Left forelimb (tissue), 1 donor: ENCODE measurements at places on chromosomes 16 and 17.

- no peak for DNase-seq
Observed at GRCh38 chr17:68622423-68622822, 21.3 kb upstream of the FAM20A start.

DNA sequence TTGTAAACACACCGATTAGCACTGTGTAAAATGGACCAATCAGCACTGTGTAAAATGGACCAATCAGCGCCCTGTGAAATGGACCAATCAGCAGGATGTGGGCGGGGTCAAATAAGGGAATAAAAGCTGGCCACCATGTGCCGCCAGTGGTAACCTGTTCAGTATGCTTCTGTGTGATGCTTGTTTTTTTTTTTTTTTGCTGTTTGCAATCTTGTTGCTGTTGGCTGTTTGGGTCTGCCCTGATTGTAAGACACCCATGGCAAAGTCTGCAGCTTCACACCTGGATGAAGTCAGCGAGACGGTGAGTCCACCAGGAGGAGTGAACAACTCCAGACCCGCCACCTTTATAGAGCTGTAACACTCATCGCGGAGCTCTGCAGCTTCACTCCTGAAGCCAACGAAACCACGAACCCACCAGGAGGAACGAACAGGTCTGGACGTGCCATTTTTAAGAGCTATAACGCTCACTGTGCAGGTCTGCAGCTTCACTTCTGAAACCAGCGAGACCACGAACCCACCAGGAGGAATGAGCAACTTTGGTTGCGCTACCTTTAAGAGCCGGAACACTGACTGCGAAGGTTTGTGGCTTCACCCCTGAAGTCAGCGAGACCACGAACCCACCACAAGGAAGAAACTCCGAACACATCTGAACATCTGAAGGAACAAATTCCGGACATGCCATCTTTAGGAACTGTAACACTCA, 85.0 kb upstream of the MED9 start:
- no peak for DNase-seq

- DNase-seq = no peak
Observed at GRCh38 chr17:7007143-7007542, 5.3 kb upstream of the RNASEK start.

DNA sequence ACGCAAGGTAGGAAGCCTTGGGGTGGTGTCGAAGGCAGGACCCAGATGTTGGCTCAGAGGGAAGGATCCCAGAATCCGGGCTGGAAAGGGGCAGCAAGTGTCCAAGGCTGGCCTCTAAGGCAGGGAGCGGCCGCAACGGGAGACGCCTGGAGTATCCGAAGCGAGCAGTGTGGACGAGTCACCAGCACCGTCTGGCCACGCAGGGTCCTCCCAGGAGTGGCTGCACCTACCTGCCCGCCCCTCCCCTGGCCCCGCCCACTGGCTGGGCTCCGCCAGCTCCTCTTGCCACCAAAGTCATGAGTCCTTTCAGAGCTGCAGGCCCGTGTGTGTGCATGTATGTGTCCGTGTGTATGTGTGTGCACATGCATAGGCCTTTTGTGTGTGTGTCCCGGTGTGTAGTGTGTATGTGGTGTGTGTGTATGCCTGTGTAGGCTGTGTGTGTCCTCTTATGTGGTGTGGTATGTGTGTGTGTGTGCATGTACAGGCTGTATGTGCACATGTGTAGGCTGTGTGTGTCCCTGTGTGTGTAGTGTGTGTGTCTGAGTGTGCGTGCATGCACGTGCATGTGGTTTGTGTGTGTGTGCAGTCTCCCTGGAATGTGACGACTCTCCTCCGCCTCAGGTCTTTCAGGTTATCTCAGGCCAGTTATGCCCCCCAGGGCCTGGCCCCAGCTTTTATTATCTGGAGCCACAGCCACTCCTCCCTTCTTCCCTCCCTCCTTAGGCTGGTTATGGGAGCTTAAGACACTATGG, at the start of gene PRSS8:
PRSS8 (minus strand) TSS at position 193 of the 752 bp plus-strand sequence. CDS start 229 bp downstream, outside the sequence.
- no peak for DNase-seq

GRCh38 chr17:35568561-35568960, 7.9 kb upstream of the SLFN14 start:
- no peak for DNase-seq

DNA sequence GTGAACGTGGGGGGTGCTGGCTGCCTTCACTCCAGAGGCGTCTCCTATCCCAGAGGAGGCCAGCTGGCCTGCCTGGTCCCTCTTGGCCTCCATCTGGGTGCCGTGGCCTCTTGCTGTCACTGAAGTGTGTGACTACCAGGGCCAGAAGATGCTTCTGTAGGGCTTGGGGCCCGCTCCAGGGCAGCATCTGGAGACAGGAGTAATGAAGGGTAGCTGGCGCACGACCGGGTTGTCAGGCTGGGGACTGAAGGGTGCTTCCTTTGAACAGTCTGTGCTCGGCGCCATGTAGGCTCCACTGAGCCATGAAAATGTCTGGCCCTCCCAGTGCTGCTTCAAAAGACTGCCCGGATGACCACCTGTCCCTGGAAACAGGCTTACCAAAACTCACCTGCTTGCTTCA, 31.3 kb downstream of the ASIC2 start:
- DNase-seq = no peak

GRCh38 chr17:259341-259976, 78.0 kb upstream of the DOC2B start:
- no peak for DNase-seq

GRCh38 chr16:54454616-54455015, 168.0 kb upstream of the IRX3 start:
- no peak for DNase-seq

DNA sequence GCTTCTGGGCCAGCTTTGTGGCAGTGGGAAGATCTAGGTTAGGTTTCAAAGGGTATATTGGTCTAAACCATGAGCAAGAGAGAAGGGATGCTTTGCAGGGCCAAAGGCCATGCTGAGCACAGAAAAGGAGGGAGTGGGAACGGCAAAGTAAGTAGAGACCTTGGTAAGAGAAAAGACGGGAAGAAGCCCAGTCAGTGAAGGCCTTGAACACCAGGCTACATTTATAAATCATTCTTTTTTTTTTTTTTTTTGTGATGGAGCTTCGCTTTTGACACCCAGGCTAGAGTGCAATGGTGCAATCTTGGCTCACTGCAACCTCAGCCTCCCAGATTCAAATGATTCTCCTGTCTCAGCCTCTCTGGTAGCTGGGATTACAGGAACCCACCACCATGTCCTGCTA, 18.1 kb downstream of the TOM1L2 start:
- no peak for DNase-seq

DNA sequence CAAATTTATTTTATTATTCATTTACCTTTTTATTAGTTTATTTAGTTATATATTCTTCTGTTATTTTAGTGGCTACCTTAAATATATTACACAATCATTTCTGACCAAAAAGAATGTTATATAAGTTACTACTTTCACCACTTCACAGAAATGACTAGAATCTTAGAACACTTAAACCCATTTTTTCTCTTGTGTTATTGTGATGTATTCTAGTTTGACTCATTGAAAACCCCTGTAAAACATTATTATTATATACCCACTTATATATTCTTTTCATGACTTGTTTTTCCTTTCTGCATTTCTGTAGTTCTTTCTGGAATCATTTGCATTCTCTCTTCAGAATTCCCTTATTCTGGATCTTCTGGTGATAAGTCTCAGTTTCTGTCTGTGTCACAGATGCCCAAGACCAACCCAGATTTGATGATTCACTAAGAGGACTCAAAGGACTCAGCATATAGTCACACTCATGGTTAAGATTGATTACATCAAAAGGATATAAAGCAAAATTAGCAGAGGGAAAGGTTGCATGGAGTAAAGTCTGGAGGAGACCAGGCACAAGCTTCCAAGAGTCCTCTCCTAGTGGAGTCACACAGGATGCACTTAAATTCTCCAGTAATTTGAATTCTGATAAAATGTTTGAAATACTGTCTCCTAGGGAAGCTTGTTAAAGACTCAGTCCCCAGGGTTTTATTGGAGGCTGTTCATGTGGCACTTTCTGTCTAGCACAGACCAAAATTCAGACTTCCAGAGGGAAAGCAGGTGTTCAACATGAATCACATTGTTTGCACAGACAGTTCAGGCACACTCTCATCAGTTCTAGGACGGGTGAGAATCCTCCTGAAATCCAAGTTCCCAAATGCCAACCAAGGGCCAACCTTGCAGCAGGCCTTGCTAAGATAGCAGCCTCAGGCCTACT, 7.7 kb downstream of the GINS3 start:
- DNase-seq = no peak

DNA sequence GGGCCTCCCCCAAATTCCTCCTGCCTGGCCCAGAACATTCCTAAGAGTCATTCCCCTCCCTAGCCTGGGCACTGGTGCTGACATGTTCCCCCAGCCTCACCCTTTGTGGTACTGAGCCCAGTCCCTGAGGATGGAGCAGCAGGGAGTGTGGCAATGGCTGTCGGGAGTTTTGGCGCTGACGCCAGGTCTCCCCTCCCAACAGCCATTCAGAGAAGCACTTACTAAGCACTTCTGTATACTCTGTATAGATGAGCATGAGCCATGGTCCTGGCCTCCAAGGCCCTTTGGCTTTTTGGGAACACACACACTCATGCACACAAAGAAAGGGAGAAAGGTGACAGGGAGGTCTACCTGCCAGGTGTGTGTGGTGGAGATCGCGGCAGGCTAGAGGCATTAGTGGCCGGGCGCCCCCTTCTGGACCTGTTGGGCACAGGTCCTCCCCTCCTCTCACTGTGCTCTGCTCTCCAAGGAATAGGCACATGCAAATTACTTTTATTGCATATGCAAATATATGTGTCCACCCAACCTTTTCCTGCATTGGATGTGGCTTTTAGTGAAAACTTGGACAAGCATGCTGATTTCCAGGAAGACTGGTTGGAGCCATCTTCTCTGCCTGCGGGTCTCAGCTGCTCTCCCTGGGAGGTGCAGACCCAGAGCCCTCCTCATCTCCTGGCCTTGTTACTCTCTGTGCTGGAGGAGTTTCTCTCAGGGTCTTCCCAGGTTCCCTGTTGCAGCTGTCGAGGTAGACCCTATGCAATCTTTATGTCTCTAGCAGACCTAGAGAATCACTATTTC, 17.4 kb upstream of the C17orf107 start:
- no peak for DNase-seq

DNA sequence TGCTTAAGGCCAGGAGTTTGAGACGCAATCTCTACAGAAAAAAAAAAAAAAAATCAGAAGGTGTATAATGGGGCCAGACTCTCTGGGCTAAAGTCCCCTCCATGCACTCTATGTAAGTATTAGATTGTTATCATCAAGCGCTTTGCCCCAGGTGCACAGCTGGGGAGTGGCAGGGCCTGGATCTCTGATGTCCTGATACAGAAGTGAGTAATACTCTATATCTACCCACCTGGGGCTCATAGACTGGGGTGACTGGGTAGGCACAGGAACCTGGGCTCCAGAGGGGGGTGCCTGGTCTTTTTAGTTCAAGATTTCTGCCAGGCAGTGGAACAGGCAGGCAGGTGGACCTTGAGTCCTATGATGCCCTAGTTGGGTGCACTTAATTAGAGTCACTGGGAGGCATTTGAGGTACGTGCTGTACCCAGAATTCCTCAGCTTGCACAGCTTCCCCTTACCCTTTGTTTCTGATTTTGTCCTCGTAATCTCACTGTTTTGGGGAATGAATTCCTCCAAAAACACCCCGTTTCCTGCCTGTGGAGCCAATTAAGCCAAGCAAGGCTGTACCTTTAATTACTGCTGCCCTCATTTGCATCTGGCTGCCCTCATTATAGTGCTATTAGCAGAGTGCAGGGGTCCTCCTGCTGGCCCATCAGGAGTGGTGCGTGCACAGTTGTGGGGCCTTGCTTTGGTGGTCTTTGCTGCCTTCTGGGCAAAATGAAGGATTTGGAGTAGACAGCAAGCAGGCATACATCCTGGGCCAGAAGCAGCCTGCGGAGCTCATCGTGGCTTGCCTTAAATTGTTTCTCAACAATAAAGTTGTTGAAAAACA, 239.0 kb downstream of the SNX29 start:
- no peak for DNase-seq

DNA sequence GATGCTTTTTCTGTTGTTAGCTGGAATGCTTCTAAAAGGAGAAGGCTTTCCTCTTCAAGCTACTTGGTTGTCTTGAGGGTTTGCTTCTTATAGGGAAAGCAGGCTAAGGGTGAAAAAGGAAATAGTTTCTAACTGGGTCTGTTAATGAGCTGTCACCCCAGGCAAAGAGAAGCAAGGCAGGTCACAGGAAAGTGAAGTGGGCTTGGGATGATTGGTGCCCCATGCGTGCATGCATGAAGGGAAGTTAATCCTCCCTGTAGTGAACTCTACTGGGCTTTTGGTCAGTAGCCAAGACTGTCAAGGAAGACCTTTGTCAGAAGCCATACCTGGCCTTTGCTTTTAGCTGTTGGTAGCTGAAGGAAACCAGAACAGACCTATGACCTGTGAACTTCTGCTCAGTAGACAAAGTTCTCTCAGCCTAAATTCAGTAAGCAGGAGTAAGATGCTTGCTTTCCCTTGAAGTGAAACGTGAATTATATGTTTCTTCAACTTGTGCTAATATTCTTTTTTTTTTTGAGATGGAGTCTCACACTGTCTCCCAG, 16.5 kb downstream of the TENT4B start:
- no peak for DNase-seq

DNA sequence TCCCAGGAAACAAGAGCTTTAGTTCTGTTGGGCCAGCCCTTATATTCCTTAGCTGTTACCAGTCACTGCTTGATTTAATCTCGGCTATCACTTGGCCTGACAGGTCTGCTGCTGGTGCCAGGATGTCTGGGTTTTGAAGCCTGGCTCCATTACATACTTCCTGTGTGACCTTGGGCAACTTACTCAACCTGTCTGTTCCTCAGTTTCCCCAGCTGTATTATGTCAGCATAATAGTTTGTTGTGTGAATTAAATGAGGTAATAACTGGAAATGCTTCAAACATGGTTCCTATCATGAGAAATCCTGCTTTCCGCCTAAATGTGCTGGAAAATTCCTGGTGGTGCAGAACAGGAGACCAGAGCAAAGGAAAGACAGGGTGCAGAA, 50.6 kb upstream of the STH start:
- DNase-seq = no peak

- DNase-seq = no peak
Observed at GRCh38 chr17:48639136-48639535, 13.0 kb upstream of the HOXB9 start.

GRCh38 chr17:65222214-65222738, 85.1 kb downstream of the RGS9 start:
- DNase-seq = no peak

DNA sequence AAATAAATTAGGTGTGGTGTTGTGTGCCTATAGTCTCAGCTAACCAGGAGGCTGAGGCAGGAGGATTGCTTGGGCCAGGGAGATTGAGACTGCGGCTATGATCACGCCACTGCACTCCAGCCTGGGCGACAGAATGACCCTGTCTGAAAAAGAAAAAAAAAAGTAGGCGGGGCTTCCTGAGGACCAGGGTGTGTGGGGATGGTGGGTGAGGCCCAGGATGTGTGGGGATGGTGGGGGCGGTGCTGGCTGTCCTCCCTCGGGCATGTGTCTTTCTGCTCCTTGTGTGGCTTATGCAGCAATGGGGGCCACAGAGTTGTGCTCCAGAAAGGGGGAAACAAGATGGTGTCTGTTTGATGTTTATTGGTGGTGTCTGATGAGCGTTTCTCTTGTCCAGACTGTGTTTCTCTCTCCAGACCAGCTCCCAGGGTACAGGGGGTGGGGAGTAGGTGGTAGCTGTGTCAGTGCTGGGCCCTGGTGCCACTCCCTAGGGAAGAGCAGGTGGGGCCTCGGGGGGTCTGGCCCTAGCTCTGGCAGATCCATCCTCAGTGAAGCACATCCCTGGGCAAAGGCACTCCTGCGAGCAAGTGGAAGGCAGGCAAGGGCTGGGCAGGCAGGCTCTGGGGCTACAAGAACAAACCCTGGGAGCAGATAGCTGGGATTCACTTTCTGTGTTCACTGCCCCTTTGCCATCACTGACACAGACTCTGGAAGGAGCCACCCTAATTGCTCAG, 2.3 kb downstream of the LCAT start:
- no peak for DNase-seq
